ENCODE measurements at places on chromosomes 5 and 9.

DNA sequence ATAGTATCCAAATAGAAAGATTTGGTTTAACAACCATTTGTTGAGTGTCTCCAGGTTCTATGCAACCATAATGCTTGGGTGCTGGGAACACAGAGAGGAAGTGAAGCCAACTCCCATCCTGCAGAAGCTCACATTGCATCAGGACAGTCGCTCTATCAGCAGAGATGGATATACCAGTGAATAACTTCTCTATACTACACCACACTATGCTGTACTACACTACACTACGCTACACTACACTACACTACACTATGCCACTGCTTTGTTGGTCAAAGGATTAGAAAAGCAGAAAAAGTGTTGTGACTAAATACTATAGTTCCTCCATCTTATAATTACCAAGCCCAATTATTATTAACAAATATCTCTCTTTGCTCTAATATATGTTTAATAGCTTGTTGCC is 89.2 kb upstream of the PRRC1 start:
- DNase-seq = no peak

- no peak for DNase-seq
Observed at GRCh38 chr9:70121818-70122436, 78.3 kb downstream of the MAMDC2 start.

DNA sequence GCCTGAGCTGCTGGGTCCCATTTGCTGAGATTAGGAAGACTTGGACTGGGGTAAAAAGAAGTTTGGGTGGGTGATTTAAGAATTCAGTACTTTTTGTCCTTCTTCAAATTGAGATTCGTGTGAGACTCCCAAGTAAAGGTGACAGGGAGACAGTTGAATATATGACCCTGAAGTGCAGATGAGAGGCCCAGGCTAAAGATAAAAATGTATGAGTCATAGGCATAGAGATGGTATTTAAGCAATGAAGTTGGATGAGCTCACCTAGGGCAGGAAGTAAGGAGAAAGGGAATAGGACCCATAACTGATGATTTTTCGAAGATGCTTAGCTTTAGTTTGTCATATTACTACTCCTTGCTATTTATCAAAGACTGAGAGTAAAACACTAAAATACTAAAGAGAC is 255.9 kb upstream of the ADRA1B start:
- DNase-seq = no peak

- no peak for DNase-seq
Observed at GRCh38 chr5:58523956-58524355, 32.7 kb downstream of the GAPT start.

- peak; percentile 32 for DNase-seq
Observed at GRCh38 chr5:147576646-147577535, 67.0 kb upstream of the DPYSL3 start.

GRCh38 chr9:90088856-90089255 is 484.0 kb downstream of the GADD45G start:
- no peak for DNase-seq

DNA sequence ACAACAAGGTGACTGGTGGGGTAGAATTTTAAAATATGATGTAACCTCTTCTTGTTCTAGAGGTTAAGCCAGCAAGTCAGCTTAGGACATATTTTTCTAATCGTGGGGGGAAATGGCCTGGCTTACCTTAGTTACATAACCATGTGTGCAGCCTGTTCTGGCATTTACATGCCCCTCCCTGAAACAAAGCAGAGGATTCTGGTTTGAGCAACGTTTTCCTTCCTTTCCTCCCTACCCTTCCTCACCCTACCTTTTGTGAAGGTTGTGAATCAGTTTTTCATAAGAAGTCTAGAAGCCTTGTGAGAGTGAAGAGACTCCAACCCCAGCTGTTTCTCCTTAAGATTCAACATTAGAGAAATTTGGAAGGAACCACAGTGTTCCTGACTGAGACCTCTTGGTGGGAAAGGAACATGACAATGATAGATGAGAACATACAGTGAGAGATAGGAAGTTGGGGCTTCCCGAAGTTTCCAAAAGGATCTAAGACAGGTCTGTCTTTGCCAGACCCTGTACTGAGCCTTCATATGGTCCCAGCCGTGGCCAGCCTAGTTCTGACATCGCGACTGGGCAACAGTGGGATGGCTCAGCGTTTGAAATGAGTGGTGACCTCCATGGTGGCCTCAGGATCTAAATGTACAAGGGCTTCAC is 365.2 kb downstream of the SPATA31D1 start:
- no peak for DNase-seq

- no peak for DNase-seq
Observed at GRCh38 chr5:134000696-134001453, 3.9 kb downstream of the VDAC1 start.

GRCh38 chr9:130201399-130201873 is 29.2 kb downstream of the NCS1 start:
- DNase-seq = no peak

- no peak for DNase-seq
Observed at GRCh38 chr9:72396247-72397091, 31.5 kb upstream of the ZFAND5 start.

- DNase-seq = no peak
Observed at GRCh38 chr5:14365831-14366430, 215.7 kb upstream of the OTULINL start.

DNA sequence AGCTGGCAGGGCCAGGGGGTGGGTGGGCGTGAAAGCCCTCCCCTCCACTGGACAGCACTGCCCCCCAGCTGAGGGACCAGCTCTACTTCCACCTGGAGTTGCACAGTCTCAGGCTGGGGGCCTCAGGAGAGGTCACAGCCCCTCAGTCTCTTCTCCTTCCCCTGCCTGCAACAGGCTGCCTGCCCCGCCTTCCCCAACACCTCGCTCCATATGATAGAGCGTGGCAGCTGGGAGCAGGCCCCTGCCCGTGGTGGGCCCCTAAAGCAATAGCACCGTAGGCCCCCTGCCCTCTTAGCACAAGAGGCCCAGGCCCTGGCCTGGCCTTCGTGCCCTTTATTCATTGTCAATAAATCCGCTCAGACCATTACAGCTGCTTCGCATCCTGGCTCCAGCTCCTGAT is 3.9 kb downstream of the RELL2 start:
- DNase-seq = no peak

DNA sequence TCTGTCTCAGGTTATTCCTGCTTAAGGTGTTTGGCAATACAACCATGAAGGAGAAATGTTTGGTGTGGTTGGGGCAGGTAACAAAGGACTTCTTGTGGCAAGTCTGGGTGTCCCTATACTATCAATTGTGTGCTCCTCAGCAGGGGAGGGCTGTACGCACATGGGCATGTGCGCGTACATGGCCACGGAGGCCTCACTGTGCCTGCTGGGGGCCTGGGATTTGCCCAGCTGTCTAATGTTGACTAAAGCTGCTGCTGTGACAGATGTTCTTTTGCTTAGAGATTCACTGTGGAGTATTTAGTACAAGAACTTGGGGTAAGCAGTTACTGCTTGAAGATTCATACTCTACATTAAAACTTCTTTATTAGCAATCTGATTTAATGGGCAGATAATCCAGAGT is 97.5 kb downstream of the HSPA4 start:
- DNase-seq = no peak

GRCh38 chr9:128251732-128252100 is 24.1 kb downstream of the GOLGA2 start:
- no peak for DNase-seq

GRCh38 chr5:14783691-14784090 is 87.9 kb downstream of the ANKH start:
- no peak for DNase-seq

DNA sequence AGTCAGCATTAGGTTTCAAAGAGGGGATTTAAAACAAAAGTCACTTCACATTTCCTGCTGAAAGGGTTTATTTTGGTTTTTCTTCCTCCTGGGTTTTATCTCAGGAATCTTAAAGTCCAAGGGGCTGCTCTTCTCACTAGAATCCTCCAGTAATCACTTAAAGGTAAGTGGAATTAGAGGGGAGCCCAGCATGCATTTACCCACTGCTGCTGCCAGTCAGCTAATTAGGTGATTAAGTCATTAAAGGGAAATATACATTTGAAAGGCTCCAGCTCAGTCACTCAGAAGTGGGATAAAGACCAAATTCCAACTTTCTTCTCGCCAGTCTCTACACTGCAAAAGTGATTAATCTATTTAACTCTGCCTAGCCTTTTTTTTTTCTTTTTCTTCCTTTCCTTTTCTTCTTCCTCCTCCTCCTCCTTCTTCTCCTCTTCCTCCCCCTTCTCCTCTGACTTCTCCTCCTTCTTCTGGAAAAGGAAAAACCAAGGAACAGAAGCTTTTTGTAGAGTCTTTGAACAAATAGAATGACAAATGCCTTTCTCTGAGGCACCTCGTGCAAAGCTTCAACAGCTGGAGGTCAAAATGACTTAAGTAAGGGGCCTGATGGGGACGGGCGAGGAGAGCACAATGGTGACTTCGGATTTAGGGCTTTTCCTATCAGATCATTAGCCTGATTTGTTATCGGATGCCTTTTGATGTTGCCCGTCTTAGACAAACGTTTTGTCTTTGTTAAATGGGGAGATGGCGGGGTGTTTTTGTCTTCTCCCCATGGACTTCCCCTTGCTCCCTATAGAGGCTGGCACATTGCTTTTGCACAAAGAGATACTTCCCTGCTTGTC is 617.6 kb downstream of the IRX1 start:
- no peak for DNase-seq

DNA sequence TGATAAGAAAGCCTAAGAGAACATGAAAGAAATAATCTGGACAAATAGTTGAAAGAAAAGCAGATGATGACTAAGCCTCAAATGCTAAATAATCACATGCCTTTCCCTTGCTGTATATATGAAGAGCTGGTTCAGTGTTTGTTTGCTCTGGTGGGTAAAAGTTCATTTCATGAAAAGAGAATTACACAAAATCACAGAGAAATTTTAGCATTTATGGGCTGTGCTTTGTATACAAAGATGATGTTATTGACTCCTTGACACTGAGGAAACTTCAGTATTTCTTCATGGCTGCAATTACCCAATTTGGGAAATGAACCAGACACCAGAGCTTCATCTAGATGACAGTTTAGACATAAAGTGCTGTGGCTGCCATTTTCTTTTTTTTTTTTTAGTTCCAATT is 527.2 kb downstream of the NR2F1-AS1 start:
- DNase-seq = no peak

DNA sequence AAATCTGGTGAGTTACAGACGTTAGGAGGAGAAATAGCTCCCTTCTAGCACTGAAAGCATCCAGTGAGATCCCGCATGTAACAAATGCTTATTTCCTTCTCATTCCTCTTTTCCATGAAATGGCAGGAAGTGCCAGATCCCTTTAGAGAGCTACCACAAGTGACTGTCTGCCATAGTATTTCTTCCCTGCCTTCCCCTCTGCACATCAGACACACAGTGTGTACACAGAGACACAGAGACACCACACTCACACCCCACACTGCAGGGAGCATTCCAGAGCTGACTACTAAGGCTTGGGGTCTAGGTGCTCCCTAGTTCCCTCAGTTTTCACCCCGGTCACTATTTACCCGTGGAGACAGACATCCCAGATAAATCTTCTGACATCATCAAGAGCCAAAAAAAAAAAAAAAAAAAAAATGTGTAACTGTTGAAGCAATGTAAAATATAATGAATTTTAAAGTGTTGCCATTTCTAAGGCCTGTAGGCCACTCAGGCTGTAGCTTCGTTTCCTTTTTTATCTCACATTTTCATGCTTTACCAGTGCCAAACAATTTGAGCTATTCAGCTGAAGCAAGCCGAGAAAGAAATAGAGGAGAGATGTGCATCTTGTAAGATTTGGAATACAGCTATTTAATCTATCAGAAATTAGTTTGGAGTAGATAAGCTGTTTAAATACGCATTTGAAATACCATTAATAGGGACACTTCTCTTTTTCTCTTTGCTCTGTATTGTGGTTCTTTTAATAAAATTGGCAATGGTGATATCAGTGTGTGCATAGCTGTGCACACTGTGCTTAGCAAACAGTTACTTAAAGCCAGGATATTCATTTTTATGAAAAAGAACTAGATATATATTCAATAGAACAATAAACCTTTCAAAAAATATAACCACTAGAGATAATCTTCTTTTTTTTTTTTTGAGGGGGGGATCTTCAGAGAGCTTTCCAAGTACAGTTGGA is 405.5 kb downstream of the PDE4D start:
- no peak for DNase-seq

DNA sequence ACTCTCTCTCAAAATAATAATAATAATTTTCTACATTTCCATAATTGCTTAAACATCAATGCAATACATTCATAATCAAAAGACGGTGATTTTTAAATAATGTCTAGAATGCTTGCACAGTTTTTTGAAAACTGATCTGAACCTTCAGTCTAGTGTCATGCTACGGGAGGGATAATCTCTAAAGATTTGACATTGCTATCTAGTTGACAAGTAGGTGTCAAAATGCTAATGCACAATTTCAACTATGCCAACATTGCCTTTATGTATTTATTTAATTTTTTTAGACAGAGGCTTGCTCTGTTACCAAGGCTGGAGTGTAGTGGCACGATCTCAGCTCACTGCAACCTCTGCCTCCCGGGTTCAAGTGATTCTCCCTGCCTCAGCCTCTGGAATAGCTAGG is 16.0 kb upstream of the PCAT7 start:
- DNase-seq = no peak

DNA sequence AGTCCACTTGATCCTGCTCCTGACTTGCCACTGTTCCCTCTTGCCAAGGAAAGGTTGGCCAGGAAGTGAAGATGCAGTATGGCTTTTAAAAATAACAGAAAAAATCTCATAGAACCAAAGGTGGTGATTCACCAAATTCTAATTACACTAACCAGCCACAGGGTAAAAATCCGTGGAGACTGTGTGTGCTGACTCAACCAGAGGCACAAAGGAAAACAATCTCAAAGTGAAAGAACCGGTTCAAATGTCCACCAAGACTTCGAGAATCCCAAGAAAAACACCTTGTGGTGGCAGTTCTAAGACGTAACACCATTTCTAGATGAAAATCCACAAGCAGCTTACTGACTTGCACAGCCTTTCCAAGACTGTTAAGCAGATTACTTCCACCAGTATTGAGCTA is 279.1 kb downstream of the TLE1 start:
- no peak for DNase-seq

- DNase-seq = no peak
Observed at GRCh38 chr5:135333732-135334515, 65.1 kb downstream of the MACROH2A1 start.

- no peak for DNase-seq
Observed at GRCh38 chr5:126881821-126882600, 105.1 kb downstream of the LMNB1 start.

DNA sequence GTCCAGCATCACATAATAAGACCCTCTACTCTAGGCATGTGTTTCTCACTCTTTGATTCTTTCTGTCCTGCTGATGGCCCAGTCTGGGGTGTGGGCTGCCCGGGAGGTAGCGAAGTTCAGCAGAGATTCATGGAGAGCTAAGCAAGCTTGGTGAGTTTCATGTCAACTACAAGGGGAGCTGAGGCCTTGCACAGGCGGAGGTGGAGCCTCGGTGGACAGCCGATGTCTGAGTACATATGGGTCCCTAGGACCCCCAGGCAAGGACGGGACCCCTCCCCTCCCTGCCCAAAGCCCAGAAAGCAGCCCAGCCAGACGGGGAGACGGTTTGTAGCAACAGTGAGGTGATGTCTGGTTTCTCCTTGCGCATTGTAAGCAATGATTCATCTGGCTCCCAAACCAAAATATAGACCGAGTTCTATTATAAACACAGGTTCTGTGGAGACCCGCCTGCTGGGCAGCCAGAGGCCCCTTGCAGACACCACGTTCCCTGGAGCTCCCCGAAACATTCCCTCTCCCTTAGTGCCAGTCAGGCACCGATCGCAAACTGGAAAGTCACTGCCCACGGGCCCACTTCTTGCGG is 45.5 kb downstream of the COL27A1 start:
- DNase-seq = no peak

Data from stimulated activated CD4-positive, alpha-beta T cell treated with anti-CD3 and anti-CD28 coated beads, Interleukin-2, amount 100 ng/mL, for 48 hours (primary cell).